ENCODE measurements at places on chromosomes 16 and 17.

GRCh38 chr16:26717826-26718225, 348.9 kb upstream of the C16orf82 start:
- no peak for DNase-seq

GRCh38 chr16:68659412-68660358, 14.6 kb downstream of the CDH3 start:
- no peak for DNase-seq

DNA sequence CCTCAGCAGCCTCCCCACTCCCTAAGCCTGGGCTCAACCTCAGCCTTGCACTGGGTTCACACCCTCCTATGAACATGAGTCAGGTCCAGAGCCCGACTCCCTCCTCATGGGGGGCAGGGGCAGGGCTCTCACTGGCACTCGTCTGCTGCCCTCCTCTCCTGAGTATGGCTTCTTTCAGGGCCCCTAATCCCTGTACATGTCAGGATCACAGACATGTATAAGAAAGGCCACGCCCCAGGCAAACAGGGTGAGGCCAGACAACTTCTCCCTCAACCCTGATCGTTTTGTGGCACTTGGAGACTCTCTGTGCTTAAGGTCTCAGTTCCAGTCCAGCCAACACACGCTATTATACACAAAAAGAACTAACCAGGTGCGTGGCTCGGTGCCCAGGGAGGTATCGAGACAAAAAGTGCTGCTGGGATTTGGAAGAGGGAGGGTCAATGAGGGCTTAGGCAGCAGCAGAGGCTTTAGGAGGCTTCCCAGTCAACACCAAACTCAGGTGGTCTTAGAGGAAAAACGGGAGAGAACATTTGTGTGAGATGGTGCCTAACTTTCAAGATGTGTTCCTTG, 45.2 kb downstream of the CMTM3 start:
- no peak for DNase-seq

DNA sequence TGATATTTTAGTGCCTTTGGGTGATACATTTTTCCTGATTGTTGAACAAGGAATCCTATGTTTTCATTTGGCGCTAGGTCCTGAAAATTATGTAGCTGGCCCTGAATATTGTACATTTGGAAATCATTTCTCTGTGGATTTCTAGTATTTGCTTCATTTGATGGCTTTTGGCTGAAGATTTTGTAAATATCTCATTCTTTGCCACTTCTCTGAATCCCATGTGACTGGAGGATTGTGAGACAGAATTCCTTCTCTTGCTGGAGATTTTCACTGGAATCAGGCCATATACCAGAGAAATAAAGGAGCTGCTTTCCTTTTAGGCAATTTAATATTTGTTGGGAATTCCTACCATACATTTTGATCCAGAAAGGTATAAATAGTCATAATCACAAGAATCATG, 8.6 kb downstream of the KRT28 start:
- DNase-seq = no peak

- DNase-seq = no peak
Observed at GRCh38 chr16:69417520-69418199, 6.8 kb upstream of the CYB5B start.

DNA sequence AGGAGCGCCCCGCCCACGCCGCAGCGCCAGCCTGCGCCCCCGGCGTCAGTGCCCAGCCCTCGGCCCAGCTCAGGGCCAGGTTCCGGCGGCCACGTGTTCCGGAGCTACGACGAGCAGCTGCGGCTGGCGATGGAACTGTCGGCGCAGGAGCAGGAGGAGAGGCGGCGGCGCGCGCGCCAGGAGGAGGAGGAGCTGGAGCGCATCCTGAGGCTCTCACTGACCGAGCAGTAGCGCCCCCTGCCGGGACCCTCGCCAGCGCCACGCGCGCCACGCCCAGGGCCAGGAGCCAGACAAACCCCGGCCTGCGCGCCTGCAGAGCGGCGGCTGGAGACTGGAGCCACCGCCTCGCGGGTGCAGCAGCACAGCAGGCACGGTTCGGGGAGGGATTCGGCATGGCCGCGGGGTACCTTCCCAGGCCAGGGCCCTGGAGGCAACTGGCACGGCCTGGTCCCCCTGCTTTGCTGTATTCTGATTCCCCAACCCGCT, 9.3 kb downstream of the CORO6 start:
- DNase-seq = no peak

GRCh38 chr17:8726941-8727555, 17.6 kb downstream of the CCDC42 start:
- no peak for DNase-seq

DNA sequence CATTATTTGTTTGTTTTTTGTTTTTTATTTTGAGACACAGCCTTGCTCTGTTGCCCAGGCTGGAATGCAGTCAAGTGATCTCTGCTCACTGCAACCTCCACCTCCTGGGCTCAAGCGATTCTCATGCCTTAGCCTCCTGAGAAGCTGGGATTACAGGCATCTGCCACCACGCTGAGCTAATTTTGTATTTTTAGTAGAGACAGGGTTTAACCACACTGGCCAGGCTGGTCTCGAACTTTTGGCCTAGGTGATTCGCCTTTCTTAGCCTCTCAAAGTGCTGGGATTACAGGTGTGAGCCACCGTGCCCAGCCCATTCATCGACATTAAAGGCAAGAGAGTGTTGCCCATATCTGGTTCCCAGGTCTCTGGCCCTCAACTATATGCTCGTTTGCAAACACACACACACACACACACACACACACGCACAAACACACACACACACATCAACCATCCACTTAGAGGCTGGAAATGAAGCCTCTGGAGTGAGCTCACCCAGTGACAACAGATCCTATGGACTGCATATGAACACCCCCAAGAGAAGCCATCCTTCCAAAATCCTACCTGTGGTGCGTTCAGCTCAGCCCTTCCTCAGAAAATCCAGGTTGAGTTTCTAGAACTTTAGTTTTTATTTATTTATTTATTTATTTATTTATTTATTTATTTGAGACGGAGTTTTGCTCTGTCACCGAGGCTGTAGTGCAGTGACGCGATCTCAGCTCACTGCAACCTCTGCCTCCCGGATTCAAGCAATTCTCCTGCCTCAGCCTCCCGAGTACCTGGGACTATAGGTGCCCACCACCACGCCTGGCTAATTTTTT, 12.3 kb upstream of the SEPHS2 start:
- no peak for DNase-seq

DNA sequence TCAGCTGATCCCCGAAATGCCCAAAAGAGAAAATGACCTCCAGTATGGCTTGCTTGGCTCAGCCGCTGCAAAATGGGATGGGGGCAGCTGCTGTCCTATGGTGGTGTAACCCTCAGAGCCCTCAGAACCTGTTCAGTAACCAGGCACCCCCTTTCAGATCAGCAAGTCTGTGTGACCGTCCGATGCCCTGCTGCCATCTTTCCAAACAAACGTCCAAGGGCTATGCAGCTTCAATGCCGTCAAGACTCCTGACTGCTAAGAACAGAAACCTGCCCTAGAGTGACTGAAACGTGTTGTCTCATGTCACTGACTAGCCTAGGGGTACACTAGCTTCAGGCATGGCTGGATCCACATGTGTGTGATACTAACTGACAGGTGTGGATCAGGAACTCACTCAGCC, 70.4 kb downstream of the GNAO1 start:
- DNase-seq = no peak

All from NCI-H748 treated with DMSO at 0.1 percent for 48 hours (cell line).